ENCODE measurements at places on chromosomes 2 and 18.

- DNase-seq: peak; percentile 45
Observed at GRCh38 chr2:236167297-236168109, 683 bp downstream of the GBX2 start.

GRCh38 chr2:186991766-186992417 is 142.9 kb upstream of the ZSWIM2 start:
- DNase-seq: no peak

DNA sequence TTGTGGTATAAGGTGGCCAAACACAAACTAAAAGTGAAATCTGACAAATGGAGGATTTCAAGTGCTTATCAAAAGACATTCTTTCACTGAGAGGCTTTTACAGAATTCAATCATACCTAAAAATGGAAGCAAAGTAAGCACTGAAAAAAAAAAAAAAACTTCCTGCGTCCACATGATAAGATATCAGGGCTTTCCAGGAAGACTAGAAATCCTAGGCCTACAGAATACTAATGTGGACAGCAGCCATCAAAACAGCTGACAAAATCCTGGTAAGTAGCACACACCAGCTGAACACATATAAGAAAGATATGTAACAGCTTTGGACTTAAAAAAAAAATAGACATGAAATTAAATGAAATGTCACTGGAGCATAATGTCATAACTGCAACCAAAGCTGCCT is 178.2 kb downstream of the SUCLG1 start:
- no peak for DNase-seq

DNA sequence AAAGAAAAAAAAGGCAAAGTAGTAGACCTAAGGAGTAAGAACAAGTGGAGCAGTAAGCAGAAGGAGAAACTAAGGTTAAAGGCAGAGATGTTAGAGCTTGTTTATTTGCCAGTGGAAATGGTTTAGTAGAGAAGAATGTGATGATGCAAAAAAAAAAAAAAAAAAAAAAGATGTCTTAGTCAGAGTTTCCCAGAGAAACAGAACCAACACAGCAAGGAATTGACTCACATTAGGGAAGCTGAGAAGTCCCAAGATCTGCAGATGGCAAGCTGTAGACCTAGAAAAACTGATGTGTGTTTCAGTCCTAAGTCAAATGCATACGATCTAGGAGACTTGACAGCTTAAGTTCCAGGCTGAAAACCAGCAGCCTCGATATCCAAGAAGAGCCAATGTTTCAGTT is 1548.8 kb upstream of the LRRTM1 start:
- DNase-seq: no peak

DNA sequence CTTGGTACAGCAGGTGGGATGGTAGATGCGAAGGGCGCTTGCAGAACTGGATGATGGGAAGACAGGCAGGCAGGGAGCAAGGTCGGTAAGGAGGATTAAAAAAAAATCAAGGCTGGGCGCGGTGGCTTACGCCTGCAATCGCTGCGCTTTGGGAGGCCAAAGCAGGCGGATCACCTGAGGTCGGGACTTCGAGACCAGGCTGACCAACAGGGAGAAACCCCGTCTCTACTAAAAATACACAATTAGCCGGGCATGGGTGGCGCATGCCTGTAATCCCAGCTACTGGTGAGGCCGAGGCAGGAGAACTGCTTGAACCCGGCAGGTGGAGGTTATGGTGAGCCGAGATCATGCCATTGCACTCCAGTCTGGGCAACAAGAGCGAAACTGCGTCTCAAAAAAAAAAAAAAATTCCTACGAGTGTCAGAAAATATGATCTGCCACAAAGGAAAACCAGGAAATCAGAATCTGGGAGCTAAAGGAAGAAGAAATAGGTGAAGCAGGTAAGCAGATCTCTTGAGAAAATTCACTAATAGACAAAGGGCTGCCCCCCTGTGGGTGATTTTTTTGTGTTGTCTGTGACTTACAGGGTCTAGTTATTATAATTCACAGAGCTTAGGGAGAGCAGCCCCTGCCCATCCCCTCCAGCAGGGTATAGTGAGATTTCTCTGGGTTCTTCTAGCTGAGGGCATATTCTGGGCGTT is 46.2 kb downstream of the C2orf42 start:
- no peak for DNase-seq

DNA sequence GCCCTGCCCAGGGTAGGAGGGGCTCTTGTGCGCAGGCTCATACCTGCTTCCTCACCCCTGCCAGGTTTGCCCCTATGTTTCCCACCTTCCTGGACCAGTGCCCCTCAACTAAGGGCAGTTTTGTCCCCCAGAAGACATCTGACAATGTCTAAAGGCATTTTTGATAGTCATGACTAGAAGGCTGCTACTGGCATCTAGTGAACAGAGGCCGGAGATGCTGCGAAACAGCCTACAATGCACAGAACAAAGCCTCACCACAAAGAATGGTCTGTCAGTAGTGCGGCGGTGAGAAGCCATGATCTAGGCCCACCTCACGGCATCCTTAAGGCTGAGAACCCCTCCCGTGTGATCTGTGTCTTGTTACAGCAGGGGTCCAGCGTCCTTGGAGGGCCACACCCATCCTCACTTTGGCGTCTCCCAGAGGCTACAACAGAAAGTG is 96.0 kb downstream of the TMEM17 start:
- no peak for DNase-seq

- peak; percentile 72 for DNase-seq
Observed at GRCh38 chr2:45860136-45861121, 209.0 kb downstream of the PRKCE start.
